AG09319 (cell line): ENCODE measurements at places on chromosomes 1 and 21.

- no peak for DNase-seq
Measured at GRCh38 chr1:226424221-226425003, 16.5 kb upstream of the PARP1 start.

GRCh38 chr1:24849672-24850295 is 80.3 kb downstream of the RUNX3 start:
- DNase-seq, result no peak

DNA sequence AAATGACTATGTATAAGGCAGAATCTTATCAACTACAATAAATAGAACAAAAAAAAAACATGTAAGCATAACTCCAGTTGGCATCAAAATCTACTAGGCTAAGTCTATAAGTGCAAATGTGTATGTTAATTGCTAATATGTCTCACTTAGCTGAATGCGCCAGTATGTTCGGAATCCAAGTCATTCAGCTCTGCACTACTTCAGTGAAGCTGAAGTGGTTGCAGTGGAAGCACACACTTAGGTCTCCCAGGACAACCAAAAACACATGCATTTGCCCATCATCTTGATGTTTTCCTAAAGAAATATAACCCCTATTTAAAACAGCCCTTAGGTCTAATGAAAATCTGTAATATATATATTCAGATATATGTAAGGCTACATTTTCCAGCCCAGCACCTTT is 41.0 kb upstream of the RGS2 start:
- DNase-seq, result no peak

- DNase-seq, result no peak
Measured at GRCh38 chr21:31354604-31355443, 10.8 kb upstream of the TIAM1 start.

DNA sequence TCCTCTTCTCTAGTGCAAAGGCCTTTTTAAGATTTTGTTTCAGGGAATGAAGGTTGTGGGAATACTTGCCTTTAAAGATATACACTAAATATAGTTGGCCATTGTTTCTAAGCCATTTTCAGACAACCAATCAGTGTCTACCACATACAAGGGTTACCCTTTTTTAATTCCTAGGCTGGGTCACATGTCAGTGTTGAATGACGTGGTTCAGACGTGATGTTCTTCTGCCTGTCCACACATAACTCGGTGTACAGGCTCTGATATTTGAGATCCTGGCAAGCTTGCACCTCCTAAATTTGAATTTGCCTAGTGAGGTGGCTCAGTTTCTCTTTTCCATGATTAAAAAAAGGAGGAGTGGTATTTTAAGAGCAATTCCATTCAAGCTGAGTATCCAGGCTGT is 38.8 kb downstream of the DTL start:
- DNase-seq, result no peak

- DNase-seq, result no peak
Measured at GRCh38 chr21:35814858-35815619, 245.3 kb downstream of the SETD4 start.

GRCh38 chr1:42961312-42962091 is 2.8 kb upstream of the SLC2A1 start:
- no peak for DNase-seq

- no peak for DNase-seq
Measured at GRCh38 chr1:223531742-223532341, 133.7 kb downstream of the CAPN8 start.

GRCh38 chr1:35201631-35202030 is 8.7 kb upstream of the SFPQ start:
- no peak for DNase-seq

GRCh38 chr1:4063516-4063915 is 163.4 kb upstream of the C1orf174 start:
- no peak for DNase-seq

- peak; percentile 45 for DNase-seq
Measured at GRCh38 chr1:178644308-178645120, 80.5 kb upstream of the RALGPS2 start.

GRCh38 chr1:159580340-159580739 is 7.3 kb upstream of the APCS start:
- DNase-seq, result no peak

- no peak for DNase-seq
Measured at GRCh38 chr1:61182049-61182448, 99.7 kb downstream of the NFIA start.

DNA sequence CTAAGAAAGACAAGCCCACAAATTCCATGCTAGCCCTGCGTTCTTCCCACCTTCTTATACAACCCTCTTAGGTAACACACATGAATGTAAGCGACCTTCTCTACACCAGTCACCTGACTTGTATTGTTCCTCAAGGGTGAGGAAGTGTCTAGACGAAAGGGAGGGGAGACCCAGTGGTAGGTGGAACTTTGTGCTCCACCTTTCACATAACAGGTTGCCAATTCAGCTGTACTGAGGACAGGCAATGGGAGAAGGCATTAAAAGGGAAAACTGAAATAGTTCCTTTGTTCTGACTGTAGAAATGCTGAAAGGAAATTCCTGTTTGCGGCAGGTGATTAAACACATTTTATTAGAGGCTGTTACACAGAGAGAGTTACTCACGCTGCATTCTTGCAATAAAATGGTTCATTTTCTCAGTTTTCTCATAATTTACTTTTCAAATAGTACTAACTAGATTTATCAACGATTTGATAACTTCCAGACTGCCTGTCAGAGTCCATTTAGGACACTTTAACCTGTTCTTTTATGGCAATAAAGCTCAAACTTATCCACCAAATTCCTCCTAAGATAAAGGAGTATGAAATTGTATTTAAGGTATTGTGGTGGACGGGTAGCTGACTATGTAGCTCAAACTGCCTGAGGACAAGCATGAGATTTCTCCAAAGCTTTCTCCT is 17.8 kb upstream of the CHRM3 start:
- no peak for DNase-seq

- DNase-seq, result no peak
Measured at GRCh38 chr1:28668956-28669723, 556 bp downstream of the GMEB1 start.
